ENCODE measurements at places on chromosomes 7 and 10. TPM values are rescaled to one million over a fixed set of nuclear protein-coding genes. Genes with fewer than 3 reads are reported as not detected.

DNA sequence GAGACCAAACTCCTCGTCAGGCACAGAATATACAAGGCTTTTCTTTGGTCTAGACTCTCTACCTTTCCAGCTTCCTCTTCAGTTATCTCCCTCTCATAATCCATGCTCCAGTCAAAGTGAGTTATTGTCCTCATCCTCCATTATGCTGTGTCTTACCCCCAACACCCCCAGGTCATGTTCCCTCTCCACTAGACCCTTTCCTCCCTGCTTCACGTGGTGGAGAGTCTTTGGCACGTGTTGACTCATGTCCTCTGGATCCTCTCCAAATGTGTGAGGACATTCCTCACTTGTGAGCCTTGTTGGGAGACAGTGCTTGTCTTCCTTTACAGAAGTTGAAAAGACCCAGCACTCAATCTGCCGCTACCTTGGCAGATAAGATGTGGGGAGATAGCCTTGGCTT, 36.0 kb upstream of the DLD start:
- DNase-seq, result no peak

DNA sequence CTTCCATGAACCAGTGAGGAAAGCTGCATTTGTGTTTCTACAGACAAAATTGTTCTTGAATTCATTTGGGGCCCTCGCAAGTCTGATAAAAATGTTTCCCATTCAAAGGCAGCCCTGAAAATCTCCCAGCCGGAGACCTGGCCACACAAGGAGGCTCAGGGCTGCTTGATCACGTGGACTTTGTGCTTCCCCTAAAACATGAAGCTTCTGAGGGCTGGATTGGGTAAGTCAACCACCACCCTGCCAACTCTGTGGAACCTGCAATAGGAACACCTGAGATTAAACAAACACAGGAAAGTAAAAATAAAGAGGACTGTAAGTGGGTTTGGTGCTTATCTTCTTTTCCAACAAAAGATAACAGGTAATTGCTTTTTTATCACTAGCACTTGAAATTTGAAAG, 133.8 kb downstream of the C10orf90 start:
- no peak for DNase-seq

GRCh38 chr10:60823324-60823723, 45.0 kb downstream of the CDK1 start:
- no peak for DNase-seq

DNA sequence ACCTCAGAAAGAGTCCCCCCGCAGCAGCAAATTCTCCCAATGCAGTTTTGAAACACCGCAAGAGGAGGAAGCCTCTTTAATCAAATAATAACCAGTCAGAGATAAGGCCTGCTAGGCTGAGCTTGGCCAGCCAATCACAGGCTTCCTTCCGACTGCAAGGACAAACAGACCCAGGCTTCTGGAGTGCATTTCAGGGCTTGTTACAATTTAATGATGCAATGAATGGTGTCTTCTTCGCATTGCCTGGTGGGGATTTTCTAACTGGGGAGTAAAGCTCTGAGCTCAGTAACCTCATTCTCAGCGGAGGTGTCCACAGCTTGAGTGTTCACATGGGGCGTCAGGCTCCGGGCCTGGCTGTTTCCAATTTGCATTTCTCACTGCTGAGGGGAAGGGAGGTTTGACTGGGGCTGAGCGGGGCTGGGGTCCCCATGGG, 31.8 kb upstream of the GPAM start:
- DNase-seq, result no peak

DNA sequence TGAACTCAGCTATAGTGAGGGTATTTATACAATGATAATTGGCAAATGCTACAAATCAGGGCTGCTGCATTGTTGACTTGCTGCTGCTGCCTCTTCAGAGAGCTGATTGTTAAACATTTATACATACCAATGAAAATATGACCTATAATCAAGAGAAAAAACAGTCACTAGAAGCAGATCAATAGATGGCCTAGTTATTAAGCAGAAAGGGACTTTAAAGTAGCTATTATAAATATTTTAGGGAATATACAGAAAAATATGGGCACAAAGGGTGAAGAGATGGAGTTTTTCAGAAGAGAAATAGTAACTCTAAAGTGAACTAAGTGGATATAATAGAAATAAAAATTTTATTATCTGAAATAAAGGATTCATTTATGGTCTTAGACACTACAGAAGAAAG, 14.4 kb upstream of the UNC5B start:
- no peak for DNase-seq

- no peak for DNase-seq
These were observed 9.5 kb downstream of the NMT2 start for GRCh38 chr10:15158972-15159371.

GRCh38 chr10:114746531-114746930, 75.0 kb upstream of the FHIP2A start:
- DNase-seq, result no peak

GRCh38 chr10:119724593-119725516, 995 bp upstream of the INPP5F start:
- DNase-seq, result peak; percentile 59

DNA sequence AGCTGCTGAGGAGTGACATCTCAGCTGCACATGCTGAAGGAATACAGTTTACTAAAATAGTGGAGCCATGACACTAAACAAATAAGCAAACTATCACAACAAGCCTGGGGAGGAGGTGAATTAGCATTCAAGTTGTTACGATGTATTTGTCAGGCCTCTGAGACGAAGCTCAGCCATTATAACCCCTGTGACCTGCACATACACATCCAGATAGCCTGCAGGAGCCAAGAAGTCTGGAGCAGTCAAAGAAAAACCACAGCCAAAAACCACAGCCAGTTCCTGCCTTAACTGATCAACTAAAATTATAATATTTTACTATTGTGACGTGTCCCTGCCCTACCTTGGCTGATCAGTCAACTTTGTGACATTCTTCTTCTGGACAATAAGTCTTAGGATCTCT, 68.6 kb downstream of the NSUN6 start:
- no peak for DNase-seq

- DNase-seq, result no peak
These were observed 5.8 kb upstream of the ARHGAP22 start for GRCh38 chr10:48610585-48611093.

DNA sequence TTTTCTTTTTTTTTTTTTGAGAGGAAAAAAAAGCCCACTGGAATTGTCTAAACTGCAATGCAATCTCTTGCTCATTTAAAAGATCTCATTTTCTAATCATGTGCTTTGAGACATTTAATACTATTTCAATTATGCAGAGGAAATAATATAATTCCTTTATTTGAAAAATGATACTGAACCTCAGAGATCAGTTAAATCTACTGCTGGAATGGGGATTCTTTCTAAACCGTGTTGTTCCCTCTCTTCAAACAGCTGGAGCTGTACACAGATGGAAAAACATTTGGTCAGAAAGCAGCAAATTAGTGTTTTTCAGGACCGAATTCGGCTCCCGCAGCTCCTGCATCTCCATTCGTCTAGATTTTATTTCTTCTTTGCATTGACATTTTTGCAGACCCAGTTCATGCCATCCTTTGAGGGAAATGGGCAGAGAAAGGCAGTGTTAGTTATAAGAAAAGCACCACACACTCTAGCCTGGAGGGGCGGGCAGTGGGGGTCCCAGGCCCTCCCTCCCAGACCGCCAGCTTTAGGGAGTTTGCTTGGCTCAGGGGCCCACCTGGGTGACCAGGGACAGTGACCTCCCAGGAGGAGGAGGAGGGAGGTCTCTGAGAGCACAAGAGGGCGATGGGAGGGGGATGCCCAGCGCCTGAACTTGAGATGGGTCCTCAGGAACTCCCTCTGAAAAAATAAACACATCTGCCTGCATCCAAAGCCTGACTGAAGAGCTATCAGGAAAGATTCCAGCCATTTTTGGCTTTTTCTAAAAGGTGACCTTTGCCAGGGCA, 32.4 kb downstream of the TRIM8 start:
- no peak for DNase-seq

DNA sequence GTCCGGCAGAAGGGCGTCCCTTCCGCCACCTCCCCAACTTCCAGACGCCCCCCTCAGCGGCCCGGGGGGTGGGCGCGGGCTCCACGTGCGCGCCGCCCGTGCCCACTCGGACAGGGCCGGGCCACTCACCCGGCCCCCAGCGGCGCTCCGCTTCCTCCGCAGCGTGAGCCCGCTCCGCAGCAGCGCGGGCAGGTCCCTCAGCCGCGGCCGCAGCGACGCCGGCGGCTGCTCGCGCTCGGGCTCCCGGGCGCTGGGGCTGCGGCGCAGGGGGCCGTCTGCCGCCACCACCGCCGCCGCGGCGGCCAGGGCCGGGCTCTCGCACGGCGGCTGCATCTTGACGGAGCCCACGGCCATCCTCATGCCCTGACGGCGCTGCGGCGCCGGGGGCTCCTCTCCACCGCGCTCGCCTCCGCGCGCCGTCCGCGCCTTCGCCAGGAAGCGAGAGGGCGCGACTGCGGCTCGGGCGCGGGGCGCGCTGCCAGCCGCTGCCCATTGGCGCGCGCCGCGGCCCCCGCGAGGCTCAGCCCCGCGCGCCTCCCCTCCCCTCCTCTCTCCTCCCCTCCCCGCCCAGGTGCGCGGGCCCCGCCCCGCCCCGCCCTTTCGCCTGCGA, at the start of gene RAPGEF5:
TSS of gene RAPGEF5 (minus strand) at position 454 of the 610 bp plus-strand sequence. CDS start at position 360, 94 bp downstream.
- peak; percentile 63 for DNase-seq

DNA sequence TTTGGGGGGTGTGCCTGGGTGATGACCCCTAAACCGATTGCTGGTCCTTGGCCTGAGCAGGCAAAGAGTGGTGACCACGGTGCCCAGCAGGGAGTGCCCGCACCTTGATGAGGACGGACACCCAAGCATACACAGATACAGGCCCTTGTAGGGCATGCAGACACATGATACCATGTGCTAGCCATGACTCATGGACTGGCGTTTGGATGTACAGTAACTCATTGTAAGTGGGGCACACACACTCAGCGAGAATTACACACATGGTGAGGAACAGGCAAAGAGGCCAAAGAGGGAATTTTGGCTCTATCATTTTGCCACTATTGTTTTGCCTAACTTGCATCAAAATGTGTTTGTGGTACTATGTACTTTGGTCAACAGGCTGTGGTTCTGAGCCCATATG, 24.1 kb downstream of the KAZALD1 start:
- no peak for DNase-seq

DNA sequence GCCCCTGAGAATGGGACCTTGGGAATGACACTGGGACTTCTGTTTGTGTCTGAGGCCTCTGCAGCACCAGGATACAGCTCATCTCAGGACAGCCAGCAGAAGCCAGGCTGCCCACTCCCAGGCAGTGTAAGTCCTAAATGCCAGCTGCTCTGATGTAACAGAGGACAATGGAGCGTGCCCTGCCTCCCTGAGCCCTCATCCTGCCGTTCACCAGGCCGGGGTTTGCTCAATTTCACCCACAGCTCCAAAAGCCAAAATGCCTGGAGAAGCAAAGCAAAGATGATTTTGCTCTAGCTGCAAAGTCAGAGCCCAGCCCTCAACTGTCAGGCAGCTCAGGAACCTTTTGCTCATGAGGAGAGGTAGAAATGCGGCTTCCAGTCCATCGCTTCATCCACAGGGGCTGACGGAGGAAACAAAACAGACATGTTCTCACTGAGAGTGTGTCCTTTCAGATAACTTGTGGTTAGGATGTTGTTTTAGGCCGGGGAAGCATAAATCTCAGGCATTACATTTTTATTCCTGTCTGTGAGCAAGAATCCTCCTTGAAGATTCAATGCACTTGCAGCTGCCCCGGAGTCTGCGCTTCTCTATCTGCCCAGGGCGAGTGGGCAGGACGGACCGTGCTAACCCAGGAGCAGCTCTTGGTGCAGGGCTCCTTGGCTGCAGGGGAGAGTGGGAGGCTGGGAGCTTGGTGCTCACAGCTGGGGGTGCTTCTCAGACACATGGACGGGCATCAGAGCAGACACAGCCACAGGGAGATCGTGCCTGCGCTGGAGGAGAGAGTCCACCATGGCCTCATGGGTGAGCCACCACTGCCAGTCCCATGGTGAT, 83.2 kb upstream of the CHST15 start:
- peak; percentile 37 for DNase-seq

DNA sequence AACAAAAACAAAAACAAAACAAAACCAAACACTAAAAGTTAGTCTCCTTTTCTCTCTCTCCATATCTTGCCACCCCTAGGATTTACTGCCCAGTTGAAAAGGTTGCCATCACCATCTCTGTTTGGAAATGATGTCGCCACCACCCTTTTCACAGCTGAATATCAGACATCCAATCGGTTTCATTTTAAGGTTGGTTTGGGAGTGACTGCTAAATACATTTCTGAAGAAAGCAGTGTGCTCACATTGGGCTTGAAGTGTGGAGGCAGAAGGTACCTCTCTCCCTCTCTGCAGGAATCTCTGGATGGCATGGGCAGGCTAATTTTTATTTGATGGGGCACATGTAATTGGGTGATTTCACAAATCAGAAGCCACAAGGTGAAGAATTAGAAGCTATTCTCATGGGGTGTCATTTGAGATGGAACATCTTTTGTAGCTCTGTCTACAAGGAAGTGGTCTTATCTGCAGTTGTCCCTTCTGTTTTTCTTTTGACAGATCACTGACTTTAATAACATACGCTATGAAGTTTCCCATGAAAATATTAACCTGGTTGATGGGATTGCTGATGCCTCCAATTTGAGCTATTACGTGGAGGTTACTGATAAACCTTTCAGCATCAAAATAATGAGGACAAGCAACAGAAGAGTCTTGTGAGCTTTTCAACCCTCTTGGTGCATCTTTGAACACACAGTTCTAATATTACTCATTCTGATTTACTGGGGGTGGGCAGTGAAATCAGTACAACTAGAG, 20.1 kb downstream of the MGAM2 start:
- no peak for DNase-seq

- DNase-seq, result no peak
These were observed 945 bp downstream of the TAS2R40 start for GRCh38 chr7:143222782-143223181.

GRCh38 chr7:85014936-85015660, 171.8 kb downstream of the SEMA3D start:
- no peak for DNase-seq

DNA sequence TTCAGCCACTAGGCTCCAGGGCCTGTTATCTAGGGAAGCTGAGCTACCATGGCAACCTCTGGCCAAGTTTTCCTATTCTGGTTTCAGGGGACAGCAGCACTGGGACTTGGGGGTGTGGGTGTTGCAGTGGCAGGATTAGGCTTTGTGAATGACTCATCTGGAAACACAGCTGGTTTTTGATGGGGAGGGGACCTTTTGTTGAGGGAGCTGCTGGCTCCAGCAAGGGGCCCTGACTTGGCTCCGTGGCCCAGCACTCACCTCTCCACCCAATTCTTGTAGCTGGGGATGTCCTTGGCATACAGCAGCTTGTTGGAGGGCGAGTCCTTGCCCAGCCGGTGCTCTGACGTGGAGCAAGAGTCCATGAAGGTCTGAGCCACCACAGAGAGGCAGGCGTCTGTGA, 435.9 kb downstream of the PLXNA4 start:
- no peak for DNase-seq

The LHFPL3 gene
- 0.69 TPM for total RNA-seq

The PNLIPRP2 gene
- total RNA-seq, result not detected

The LRRC18 gene
- not detected for total RNA-seq

The AKR1C4 gene
- total RNA-seq, result not detected

The EVX1 gene
- total RNA-seq, result not detected

The KIAA1217 gene
- total RNA-seq, result 13.6 TPM

The SAMD9L gene
- not detected for total RNA-seq

The C10orf71 gene
- total RNA-seq, result not detected

The GOLGA7B gene
- not detected for total RNA-seq

The MUC3A gene
- 43.9 TPM for total RNA-seq

The KLF14 gene
- not detected for total RNA-seq

The PLAC9 gene
- total RNA-seq, result 16.7 TPM

The CYP26C1 gene
- total RNA-seq, result 0.21 TPM
